ENCODE measurements at places on chromosomes 4 and X.
A peak's percentile ranks its signal among the peaks of the same experiment; 100 is the strongest.

- no peak for DNase-seq
Observed at GRCh38 chrX:100587861-100588260, 3.1 kb downstream of the TNMD start.

- DNase-seq = peak; percentile 62
Observed at GRCh38 chr4:98446499-98447375, 185.6 kb downstream of the RAP1GDS1 start.

DNA sequence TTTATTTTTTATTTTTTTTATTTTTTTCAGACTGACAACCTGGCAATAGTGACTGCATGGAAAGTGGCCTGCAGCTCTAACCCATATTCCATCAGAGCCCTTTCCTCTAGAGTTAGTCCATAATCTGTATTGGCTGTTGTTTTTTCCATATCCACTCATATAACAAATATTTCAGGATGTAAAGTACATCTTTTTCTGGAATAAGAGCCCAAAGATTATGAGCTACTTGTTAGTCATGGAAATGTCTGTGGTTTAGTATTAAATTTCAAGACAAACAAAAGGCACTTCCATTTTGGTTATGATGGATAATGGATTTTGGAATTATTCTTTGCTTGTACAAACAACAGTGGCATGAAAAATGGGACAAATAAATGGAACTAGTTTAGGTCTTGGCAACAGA lies 296.0 kb upstream of the HS3ST1 start:
- DNase-seq = no peak

- no peak for DNase-seq
Observed at GRCh38 chr4:110733901-110734300, 111.0 kb upstream of the PITX2 start.

DNA sequence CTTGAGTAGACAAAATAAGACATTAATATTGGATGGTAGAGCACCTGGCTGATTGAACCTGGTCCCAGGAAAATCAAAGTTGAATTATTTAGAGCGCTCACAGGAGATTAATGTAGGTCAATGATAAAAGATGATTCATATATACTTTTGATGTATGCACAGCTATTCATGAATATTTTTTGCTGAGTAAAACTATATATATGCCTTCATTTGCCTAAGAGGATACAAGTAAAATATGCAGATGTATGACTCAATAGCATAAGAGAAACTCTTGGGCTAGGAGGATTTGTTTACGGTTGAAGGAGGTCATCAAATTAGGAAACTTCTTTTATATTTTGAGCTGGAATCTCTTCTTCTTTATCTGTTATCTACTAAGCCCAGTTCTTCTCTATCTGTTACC lies 202.7 kb upstream of the HS3ST1 start:
- DNase-seq = no peak

GRCh38 chr4:181830404-181831035 lies 412.7 kb upstream of the TENM3 start:
- DNase-seq = no peak

- peak; percentile 32 for DNase-seq
Observed at GRCh38 chr4:40228497-40229365, 31.9 kb downstream of the RHOH start.

DNA sequence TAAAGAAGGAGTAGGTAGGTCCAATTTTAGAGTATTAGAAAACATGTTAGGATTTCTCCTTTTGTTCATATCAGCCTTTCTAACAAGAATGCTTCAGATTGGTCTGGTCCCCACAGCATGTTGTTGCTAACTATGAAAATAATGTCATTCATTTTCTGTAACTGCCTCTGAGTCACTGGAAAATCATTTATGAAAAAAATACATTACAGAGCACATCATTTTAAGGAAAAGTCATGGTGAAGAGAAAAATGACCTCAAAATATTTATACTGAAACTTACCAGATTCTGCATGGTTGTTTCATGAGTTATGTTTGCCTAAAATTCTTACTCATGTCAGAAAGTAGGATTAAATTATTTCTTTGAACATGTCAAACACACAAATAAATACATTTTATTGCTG lies 35.2 kb downstream of the DTHD1 start:
- no peak for DNase-seq

DNA sequence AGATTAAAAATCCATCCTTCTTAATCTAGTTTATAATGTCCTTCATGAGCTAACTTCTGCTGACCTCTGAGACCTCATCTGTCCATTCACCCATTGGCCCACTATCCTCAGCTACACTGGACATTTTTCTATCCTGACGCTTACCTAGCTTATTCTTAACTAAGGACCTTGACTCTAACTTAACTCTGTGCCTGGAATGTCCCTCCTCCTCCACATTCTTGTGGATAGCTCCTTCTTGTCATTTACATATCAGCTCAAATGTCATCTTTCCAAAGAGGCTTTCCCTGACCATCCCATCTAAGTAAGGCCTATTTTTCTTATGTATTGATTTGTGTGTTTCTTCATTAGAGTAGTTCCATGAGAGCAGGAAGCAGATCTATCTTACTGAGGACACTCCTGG lies 54.7 kb downstream of the ATXN3L start:
- DNase-seq = no peak

GRCh38 chr4:109440948-109441347 lies 7.3 kb downstream of the SEC24B start:
- no peak for DNase-seq

DNA sequence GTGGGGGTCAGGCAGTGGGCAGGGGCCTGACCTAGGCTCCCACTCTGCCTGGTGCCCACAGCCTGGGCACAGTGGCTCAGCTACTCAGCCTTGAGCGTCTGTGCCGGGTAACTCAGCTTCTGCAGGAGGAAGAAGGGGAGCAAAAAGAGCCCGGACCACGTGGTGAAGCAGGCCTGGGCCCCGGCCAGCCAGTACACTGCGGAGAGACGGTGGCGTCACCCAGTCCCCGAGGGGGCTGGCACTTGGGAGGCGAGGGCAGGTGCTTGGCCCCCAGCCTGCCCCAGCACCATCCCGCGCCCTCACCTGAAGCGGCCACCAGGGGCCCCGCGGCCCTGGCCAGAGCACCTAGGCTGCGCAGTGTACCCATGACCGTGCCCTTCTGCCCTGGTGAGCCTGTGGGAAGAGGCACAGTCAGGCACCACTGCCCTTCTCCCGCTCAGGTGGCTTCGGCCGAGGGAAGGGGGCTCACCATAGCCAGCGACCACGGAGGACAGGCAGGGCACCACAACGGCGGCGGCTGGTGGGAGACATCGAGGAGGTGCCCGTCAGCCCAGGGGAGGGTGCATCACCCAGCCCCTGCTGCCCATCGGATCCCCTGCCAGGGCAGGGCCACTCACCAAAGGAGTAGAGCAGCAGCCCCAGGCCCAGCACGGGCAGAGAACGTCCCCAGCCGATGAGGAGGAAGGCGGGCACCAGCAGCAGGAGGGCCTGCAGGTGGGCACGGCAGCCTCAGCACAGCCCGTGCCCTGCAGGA lies 32.3 kb downstream of the NOP14 start:
- DNase-seq = no peak

DNA sequence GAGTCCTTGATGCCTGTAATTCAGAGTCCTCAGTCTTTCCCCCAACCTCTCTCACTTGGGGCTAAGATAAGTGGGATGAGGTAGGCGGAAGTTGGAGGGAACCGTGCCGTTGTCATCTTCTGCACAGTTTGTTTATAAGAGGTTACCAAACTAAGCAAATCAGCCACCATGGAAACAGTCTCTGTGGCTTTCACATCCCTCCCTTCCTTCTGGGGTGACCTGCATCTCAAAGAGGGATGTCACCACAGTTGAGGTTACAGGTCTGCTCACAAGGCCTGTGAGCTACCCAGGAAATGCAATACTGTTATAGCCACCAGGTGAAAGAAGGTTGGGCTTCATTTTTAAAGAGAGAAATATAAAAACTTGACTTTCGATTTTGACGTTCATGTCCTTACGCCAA lies 26.3 kb downstream of the RTL5 start:
- no peak for DNase-seq

DNA sequence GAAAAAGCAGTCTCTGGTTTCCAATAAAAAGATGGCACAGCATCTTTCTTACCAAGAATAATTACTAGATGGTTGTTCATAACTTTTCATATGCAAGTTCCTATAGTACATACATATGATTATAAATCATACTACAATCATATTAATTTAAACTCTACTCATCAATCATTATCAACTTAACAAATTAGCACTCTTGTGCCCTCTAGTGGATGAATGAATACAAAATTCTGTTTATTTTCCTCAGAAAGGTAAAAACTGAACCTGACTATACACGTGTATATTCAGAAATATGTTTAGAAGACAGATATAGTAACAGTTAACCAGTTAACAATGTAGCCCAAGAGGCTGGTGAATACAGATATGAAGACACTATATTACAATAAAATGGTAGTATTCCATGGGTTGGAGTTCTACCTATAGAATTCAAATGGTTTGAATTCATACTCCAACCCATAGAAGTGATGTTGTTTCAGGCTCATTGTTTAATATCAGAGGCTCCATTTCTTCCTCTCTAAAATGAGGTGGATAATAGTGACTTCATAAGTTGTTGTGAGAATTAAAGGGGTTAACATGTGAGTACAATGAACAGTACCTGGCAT lies 100.0 kb downstream of the ADAMTS3 start:
- DNase-seq = peak; percentile 7

GRCh38 chrX:41108463-41109205 lies 23.4 kb downstream of the USP9X start:
- no peak for DNase-seq

DNA sequence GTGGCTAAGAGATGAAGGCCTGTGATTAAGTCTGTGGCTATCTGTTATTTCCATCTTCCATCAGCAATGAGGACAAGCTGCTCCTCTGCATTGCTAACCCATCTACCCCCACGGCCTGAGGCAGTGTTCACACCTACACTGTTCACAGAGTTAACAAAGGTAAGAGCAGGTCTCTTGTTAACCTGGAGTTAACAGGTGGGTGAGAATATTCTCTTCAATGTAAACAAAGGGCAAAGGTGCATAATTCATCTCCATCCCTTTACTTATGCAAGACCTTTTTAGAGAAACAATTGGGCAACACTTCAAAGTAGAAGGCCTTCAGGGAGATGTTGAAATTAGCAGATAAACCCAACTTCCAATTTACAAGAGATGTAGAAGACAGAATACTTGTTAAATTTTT lies 2.8 kb downstream of the SLC35A2 start:
- no peak for DNase-seq

- no peak for DNase-seq
Observed at GRCh38 chr4:101556842-101557241, 209.5 kb upstream of the PPP3CA start.

GRCh38 chr4:14022456-14022855 lies 394.9 kb upstream of the BOD1L1 start:
- peak; percentile 26 for DNase-seq

- DNase-seq = peak; percentile 52
Observed at GRCh38 chrX:16796298-16796697, 10.0 kb downstream of the TXLNG start.

- no peak for DNase-seq
Observed at GRCh38 chr4:91220315-91220714, 1083.5 kb upstream of the GRID2 start.

DNA sequence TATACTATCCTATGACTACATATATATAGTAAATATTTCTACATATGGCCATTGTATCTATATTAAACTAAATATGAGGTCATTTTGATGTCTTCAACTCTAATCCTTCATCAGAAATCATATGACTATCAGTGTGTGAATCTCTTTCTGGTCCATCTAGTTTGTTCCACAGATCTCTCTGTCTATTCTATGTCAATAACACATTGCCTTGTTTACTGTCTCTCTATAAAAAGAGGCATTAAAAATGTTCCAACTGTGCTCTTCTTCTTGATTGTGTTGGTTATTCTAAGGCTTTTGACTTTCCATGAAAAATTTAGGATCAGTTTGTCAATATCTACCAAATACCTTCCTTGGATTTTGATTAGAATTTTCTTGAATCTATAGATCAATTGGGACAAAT lies 338.3 kb upstream of the FSTL5 start:
- no peak for DNase-seq

DNA sequence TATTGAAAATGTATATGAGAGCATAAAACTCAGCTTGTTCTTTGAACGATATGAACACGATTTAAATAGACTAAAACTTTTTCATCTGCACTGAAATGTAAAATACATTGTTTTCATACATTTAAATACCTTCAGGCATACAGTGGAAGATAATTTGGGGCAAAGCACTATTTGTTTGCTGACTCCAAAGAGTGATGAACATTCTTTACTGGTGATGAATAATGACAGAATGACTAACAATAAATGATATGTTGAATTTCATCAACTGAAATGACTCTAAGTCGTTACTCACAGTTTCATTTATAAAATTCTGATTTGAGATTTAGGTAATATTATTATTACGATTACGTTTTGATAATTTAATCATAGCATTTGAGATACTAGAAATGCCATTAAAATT lies 1160.1 kb downstream of the NLGN4X start:
- DNase-seq = no peak

- DNase-seq = no peak
Observed at GRCh38 chr4:100269446-100269845, 79.2 kb upstream of the DDIT4L start.

- DNase-seq = no peak
Observed at GRCh38 chr4:10203851-10204250, 87.3 kb upstream of the WDR1 start.

DNA sequence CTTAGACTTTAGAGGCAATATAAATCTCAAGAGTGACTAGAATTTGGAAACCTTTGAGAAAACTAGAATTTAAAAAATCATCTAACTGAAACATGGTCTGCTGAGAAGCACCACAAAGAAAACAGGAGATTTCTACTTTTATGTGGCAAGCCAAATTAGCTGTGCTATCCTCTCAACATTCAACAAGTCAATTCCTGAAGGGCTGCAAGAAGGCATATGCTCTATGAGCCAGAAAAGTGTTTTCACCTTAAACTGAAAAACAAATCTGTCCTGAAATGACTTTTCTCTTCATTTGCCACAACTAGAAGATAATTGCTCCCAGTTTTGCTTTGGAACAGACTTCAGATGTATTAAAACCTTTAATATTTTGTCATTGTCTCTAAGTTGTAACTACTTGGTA lies 263.2 kb upstream of the EDNRA start:
- no peak for DNase-seq

DNA sequence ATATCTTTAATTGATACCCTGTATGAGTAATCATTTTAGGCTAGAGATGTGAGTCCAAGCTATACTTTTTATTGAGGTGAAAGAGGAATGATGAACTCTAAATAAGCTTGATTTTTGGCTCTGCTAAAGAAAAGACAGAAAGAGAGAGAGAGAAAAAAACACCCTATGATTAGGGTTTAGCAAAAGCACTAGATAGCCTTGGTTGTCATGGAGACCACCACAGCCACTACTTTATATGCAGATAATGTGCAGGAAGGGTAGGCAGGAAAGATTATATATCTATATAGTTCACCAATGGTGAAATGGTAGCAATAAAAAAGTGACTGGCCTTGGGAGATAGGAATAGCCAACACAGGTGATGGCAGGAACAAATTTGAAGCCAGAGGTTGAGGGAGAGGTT lies 69.9 kb upstream of the CAMK2D start:
- DNase-seq = no peak

GRCh38 chr4:110059556-110060191 lies 138.7 kb downstream of the ELOVL6 start:
- peak; percentile 37 for DNase-seq

GRCh38 chr4:10006231-10006600 lies 15.1 kb downstream of the SLC2A9 start:
- DNase-seq = peak; percentile 89

GRCh38 chr4:143538979-143539669 lies 25.6 kb downstream of the SMARCA5 start:
- DNase-seq = no peak

- no peak for DNase-seq
Observed at GRCh38 chr4:180041576-180041975, 2201.6 kb upstream of the TENM3 start.

- no peak for DNase-seq
Observed at GRCh38 chr4:35963383-35963782, 280.9 kb downstream of the ARAP2 start.

All from small intestine (tissue), 16 donors.